ENCODE measurements at places on chromosomes 1 and 21.
A peak's percentile ranks its signal among the peaks of the same experiment; 100 is the strongest.

- peak; percentile 66 for DNase-seq
Measured at GRCh38 chr21:14673649-14674048, 127.5 kb upstream of the SAMSN1 start.

DNA sequence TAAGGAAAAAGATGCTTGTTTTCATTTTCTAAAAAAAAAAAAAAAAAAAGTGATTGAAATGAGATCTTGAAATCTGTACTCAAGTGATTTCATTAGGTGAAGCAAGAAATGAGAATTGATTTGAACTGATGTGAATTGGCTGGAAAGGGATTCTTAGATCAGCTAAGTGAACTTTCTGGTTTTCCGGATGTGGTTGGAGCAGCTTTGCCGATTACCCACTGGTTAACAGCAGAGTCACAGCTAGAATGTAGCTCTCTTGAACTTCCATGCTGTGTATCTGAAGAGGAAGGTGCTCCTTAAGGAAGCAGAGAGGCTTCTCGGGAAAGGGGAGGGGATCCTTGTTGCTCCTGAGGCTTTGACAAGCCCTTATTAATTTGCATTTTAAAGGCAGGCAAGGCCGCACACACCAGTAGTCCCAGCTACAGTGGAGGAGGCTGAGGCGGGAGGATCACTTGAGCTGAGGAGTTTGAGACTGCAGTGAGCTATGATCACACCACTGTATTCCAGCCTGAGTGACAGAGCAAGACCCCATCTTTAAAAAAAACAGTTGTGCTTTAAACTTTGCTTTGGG lies 28.7 kb upstream of the PWP2 start:
- no peak for DNase-seq

GRCh38 chr1:227544067-227545050 lies 19.0 kb upstream of the ZNF678 start:
- no peak for DNase-seq

- no peak for DNase-seq
Measured at GRCh38 chr1:220431554-220432239, 96.2 kb upstream of the MARK1 start.

- DNase-seq = no peak
Measured at GRCh38 chr21:32131164-32131563, 147.7 kb downstream of the MIS18A start.

GRCh38 chr1:232369451-232370296 lies 260.3 kb downstream of the SIPA1L2 start:
- no peak for DNase-seq

GRCh38 chr1:154502066-154502743 lies at the start of the genes SHE and TDRD10:
TSS of gene SHE (minus strand) at chr1:154502412. CDS start at chr1:154502026, 386 bp downstream.
TSS of gene TDRD10 (plus strand) at chr1:154502219. CDS start at chr1:154506904, 4,685 bp downstream.
- no peak for DNase-seq

GRCh38 chr21:39066829-39067780 lies 116.1 kb downstream of the PSMG1 start:
- no peak for DNase-seq

DNA sequence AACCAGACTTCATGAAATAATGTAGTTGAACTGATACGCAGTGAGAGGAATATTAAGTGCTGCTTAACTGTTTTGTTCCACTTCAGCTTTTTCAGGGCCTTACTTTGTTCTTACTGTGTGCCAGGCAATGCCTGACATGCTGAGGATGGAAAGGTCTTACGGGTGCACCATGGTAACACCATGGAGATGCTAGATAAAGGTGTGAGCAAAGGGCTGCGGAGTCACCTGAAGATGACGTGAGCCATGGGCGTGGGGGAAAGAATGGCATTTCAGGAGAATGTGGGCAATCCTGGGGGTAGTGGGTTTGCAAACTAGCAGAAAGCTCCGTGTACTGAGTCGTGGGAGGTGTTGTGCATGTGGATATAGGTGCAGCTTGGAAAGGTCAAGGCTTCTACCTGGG lies 27.3 kb downstream of the MAN1C1 start:
- no peak for DNase-seq

GRCh38 chr1:158374860-158375259 lies 21.2 kb downstream of the CD1E start:
- no peak for DNase-seq

DNA sequence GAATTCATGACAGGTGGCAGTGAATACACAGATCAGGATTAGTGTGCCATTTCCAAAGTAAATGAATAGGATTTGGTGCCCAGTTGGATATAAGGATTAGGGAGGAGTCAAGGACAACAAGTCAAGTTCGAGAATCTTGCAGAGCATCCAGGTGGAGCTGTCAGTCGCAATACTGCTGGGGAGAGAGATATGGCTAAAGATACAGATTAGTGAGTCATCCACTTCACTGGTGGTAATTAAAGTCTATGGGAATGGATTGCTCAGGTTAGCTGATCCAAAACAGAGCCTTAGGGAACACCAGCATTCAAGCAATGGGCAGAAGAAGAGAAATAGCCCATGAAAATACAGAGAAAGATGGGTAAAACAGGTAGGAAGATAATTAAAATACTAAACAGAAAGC lies 26.8 kb downstream of the BCAS2 start:
- no peak for DNase-seq

- DNase-seq = no peak
Measured at GRCh38 chr1:198346178-198346577, 189.4 kb downstream of the NEK7 start.

- peak; percentile 42 for DNase-seq
Measured at GRCh38 chr1:223670458-223671159, 5.1 kb upstream of the CAPN8 start.

- peak; percentile 61 for DNase-seq
Measured at GRCh38 chr1:181087400-181087901, 1.0 kb upstream of the IER5 start.

DNA sequence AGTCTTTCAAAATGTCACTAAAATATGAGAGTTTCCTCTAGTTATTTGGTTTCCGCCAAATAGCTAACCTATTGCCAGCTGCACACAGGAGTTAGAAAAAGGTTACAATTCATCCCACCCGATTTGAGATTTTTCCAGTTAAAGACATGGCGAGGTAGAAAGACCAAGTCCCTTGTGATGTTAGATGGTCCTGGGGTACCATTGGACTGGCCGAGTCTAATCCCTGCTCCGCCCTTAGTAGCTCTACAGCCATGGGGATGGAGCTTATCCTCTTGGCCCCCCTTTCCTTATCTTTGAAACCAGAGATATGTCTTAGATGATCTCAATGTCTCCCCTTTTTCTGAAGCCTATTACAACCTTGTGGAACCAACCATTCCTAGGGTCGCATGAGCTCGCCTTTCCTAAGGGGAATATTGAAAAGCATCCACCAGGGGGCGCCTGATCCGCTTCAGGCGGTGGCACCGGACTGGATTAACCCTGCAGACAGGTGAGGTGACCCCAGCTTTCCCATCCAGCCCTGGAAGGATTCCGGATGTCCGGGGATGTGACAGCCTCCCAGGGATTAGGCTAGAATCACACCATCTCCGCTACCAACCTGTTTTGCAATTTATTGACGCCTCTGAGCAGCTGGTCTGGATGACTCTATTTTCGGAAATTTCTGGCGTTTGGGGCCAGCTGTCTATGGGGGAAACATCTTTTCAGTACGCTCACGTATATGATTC lies 68.3 kb upstream of the SIM2 start:
- peak; percentile 52 for DNase-seq

- DNase-seq = no peak
Measured at GRCh38 chr1:7478809-7479499, 292.1 kb upstream of the VAMP3 start.

- DNase-seq = no peak
Measured at GRCh38 chr1:29812408-29813135, 576.2 kb downstream of the PTPRU start.

- no peak for DNase-seq
Measured at GRCh38 chr1:64320470-64320869, 117.0 kb downstream of the UBE2U start.

DNA sequence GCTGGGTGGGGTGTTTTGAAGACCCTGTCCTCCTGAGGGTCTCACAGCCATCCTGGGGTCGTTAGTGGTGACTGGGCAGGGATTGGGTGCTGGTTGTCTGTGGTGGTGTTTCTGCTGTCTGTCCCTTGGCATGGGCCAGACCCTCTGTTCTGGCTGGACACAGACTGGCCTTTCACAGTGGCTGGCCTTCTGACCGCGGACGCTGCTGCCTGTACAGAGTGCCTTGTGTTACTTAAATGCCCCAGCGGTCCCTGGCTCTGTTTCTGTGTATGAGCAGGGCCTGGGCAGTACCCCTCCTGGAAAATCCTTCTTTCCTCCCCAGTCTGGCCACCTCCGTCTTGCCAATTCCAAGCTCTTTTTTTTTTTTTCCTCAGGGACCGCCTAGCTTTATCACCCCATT lies 50.9 kb downstream of the SH3BGR start:
- DNase-seq = no peak

- DNase-seq = no peak
Measured at GRCh38 chr1:220371324-220371723, 99.1 kb upstream of the RAB3GAP2 start.

DNA sequence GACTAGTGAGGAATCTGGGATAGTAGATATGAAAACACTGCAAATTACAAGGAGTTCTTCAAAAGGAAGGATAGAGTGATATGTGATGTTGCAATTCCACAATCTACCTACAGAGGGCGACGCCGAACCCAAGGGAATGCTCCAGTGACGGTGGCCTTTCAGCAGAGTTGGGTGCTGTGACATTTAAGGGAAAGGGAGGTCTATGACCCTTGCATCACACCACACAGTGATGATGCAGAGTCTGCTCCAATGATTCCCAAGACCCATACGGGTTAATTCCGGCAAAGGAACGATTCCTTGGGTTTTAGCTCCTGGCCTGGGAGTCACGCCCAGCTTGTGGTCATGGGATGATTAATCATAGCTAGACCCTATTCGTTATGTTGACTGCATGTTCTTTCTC lies 123.0 kb upstream of the IGSF21 start:
- peak; percentile 34 for DNase-seq

DNA sequence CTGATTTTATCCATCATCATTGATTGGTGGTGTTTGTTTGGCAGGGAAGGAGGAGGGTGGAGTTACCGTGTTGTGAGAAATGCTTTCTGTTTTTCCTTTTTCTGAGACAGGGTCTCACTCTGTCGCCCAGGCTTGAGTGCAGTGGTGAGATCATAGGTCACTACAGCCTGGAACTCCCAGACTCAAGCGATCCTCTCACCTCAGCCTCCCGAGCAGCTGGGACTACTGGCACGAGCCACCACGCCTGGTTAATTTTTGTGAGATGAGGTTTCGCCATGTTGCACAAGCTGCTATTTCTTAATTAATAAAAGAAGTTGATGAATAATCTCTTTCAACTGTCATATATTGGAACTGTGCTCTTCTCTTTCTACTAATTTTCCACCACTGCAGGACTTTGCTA lies 44.3 kb downstream of the HUNK start:
- DNase-seq = no peak

DNA sequence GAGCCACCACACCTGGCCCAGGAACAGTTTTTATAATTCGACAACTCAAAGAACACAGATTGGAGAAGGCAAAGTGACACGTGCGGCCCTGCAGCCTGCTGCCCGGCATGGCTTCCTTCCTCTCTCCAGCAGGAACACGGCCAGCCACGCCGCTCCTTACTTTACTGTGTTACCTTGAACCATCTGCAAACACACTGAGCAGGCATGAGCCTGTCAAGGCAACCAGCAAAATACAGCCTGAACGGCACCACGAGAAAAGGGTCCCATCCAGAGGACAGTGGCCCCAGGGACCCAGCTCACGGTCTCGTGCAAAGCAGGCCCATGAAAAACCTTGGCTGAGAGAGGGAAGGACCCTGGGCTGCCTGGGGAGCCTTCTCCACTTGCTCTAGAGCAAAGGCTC lies 38.8 kb downstream of the NPHP4 start:
- DNase-seq = no peak

DNA sequence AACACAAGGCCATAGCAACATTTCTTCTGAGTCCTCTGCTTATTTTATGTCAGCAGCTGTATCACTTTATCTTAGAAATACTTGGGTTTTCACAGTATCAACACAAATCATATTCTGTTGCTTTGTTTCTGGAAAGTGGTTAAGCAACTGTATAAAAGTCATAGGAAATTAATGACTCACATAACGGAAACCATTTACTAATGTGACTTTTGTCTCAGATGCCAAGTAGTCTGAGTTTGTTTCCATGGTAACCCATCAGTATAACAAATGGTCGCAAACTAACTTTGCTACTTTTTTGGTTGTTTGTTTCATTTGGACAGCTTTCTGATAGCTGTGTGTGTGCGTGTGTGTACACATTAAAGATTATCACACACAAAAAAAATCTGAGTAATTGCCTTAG lies 31.1 kb downstream of the EEIG2 start:
- peak; percentile 70 for DNase-seq

DNA sequence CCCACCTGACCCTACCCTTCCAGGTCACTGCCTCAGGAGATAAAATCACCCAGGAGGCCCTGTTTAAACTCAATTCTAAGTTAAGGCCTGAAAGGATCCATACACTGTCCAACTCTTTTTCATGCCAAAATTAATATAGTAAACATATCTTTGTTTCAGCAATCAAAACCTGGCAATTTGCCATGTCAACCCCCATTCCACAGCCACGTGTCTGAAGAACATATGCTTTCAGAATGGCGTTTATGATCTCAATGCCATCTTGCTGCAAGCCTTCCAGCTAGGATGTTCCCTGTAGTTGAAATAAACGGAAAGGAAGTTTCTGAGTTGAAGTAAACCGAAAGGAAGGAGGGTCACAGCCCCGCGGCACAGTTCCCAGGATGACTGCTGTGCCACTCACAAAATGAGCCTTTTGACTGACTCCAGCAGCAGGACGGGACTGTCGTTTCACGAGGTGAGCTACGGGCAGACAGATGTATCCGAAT lies 472.0 kb downstream of the SMYD3 start:
- DNase-seq = no peak

DNA sequence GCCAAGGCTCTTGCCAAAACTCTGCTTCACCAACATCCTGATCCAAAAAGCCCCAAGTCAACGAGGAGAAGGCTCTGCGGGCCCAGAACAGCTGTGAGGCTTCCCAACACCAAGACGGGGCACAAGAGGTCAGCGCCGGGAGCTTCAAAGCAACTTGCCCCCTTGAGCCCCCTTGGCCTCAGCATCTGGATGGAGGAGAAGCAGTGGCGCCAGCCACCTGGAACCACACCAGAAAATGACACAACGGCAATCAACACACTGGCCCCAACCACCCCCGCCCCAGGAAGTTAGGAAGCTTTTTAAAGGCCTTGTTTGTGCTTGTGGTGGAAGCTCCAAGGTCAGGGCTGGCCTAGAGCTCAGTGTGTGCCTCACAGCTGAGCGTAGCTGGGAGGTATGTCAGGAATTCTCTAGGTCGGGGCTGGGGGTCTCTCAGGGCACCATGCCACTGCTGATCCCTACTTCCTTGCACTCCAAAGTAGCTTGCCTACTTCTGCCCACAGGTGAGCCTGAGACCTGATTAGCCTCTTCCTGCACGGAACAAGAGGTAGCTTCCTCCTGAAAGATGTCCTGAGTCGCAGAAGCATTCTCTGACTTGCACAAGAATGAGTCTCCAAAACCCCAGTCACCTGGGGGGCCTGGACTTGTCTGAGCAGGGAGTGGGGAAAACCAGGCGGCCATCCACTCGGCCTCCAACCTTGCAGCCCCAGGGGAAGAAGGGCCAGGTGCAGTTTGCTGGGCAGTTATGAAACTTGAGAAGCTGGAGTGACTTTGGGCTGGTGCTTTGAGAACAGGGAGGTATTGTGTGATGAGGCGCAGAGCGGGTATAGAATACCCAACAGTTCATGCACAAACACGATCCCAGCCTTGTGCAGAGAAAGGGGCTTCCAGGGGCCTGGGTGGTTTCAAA lies 9.7 kb upstream of the SRP9 start:
- DNase-seq = no peak

GRCh38 chr1:12629985-12630760 lies 12.2 kb upstream of the DHRS3 start:
- no peak for DNase-seq

Data from hematopoietic multipotent progenitor cell treated with erythropoietin and hydrocortisone succinate and interleukin-3 and kit ligand, for 8 days (in vitro differentiated cells).